ENCODE measurements at places on chromosomes 7 and 10. TPM values are rescaled to one million over a fixed set of nuclear protein-coding genes. Genes with fewer than 3 reads are reported as not detected.
A peak's percentile ranks its signal among the peaks of the same experiment; 100 is the strongest.

GRCh38 chr7:137933270-137934017, 68.4 kb downstream of the CREB3L2 start:
- no peak for DNase-seq

DNA sequence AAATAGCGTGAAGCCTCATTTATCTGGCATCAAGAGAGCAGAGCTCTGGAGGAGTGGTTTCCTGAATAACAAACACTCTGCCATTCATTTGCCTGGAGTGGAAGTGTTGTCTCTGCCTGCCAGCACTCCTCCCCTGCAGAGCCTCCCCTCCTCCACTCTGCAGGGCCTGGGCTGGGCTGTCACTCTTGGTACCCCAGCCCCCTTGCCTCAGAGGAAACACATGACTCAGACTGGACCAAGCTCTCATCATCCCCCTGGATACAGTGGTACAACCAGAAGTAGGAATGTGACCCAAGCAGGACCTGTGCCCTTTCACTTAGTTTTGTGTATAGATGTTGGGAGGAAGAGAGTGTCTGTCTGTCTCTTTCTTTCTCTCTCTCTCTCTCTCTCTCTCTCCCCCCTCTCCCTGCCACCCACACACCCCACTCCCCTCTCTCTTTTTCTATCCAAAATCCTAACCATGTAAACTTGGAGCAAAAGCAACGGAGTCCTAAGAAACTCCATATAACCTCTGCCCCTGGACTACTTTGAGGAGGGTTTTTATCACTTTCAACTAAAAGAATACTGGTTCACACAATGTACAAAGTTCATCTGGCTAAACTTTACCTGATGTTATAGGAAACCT, 43.9 kb downstream of the DOCK4 start:
- DNase-seq: peak; percentile 33

GRCh38 chr7:90469554-90469953, at the start of gene PTTG1IP2:
Gene PTTG1IP2 (plus strand): TSS chr7:90469639. CDS start chr7:90469787, 148 bp downstream.
- no peak for DNase-seq

GRCh38 chr7:101453617-101454016, 90.9 kb downstream of the COL26A1 start:
- no peak for DNase-seq

DNA sequence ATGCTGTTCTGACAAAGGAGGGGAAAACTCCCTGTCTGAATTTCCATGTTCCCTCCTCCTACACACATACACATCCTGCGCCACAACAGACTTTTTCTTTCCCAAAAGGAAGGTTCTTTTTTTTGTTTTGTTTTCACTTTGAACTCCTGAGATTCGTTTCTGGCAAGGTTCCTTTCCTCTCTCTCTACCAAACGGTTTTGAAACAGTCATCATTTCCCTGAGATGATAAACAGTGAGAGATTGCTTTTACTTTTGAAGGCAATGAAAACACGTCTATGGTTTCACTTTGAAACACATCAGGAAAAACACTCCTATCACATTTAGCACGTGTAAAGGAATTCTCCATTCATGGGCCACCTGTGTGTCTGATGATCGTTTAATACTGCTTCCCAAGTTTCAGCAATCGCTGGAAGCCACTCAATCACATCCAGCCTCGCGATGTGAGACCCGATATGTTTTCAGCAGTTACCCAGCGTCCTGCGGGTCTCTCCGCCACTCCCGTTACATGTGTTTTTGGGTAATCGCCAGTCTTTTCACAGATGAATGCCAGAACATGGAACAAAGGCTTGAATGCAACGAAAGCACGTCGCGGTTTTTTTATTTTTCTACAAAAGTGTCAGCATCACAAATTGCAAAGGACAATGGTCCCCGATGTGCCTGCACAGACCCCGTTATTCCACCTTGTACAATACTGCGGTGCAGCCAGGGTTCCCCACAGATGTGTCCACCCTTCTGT, 62.8 kb upstream of the CUX1 start:
- peak; percentile 26 for DNase-seq

GRCh38 chr10:47031211-47031900, 120.1 kb downstream of the PTPN20 start:
- DNase-seq: no peak

DNA sequence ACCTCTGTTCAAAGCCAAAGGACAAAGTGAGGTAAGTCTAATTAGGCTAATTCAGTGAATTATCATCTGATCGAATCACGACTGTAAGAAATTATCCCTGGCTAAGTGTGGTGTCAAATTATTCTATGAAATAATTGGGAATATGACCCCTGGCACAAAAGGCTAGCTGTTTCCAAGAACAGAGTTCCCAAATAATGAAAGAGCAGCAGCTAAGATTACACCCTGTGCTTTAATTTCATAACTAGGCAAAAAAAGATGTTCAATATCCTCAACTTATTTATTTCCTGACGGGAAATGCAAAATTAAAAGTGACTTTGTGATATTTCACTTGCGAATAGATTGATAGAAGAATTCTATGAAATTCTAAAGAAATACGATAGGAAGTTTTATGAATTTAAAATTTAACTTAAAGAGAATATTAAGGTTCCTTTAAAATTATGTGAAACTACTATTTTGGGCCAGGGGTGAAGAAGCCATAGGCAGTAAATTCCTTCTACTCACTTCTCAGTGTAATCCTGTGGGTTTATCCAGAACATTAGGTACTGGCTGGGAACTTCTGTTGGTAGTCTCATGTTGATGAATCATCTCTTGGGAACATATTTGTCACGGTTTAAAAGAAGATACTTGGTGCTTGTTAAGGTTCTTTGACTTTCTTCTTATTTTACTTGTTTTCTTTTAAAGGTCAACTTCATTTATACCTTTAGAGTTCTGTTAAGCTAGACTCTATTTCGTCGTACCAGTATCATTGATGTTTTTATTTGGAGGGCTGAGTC, 148.5 kb downstream of the POLR1F start:
- no peak for DNase-seq

DNA sequence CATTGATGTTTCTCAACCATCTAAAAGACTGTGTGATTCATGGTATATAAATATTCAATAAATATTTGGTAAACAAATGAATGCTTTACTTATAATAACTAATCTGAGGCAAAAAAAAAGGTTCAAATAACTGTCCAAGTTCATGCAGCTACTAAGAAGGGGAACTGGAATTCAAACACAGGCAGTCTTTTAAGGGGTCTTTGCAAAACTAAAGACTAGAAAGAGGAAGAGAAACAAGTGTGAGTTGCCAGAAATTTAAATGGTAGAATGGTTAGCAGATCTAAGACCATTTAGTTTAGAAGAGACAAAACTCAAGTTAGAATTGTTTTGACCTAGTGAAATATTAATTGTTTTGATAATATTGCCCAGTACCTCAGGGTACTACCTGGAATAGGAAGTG, 642.0 kb upstream of the LRRN3 start:
- no peak for DNase-seq

MOGAT3 gene
- 72.1 TPM for polyA plus RNA-seq

KIAA1549 gene
- polyA plus RNA-seq: 3.9 TPM

CALN1 gene
- 0.09 TPM for polyA plus RNA-seq
